Naive B cell (primary cell): ENCODE measurements at places on chromosomes 3 and 15. TPM values are rescaled to one million over a fixed set of nuclear protein-coding genes. Genes with fewer than 3 reads are reported as not detected.

CHRNA7 gene
- polyA plus RNA-seq, result not detected

LEKR1 gene
- polyA plus RNA-seq, result not detected

GRCh38 chr15:98785807-98786621 lies 137.7 kb downstream of the IGF1R start:
- no peak overlapping the region for H3K4me3 ChIP-seq
- H3K36me3 ChIP-seq, result no peaks in the 10 kb centered on the region
- H3K4me1 ChIP-seq, result no peaks in the 10 kb centered on the region
- no peaks in the 10 kb centered on the region for H3K27me3 ChIP-seq
- no peak for DNase-seq

CCDC13 gene
- 0.75 TPM for polyA plus RNA-seq

DNA sequence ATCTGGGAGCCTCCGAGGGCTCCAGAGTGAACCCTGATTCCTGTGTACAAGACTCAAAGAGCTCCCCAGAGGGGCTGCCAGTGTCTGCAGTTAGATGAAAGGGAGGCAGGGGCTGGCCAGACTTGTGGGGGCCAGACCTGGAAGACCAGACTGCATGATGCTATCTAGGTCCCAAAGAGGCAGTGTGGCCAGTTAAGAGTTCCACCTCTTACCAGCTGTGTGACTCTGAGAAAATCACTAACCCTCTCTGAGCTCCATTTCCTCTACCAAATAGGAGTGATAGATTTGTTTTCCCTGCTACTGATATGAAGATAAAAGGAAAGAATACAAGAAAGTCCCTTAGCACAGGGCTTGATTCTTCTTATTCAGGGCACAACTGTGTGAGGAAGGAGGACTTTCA lies 29.0 kb downstream of the ACSBG1 start:
- no peak overlapping the region for H3K27ac ChIP-seq
- H3K4me3 ChIP-seq, result no peak overlapping the region
- no peaks in the 10 kb centered on the region for H3K4me1 ChIP-seq
- no peak for DNase-seq
- H3K27me3 ChIP-seq, result peaks cover 14% of the 10 kb centered on the region

GRCh38 chr3:70042641-70043040 lies 43.1 kb downstream of the SAMMSON start:
- DNase-seq, result no peak
- H3K27me3 ChIP-seq, result peaks cover 10% of the 10 kb centered on the region
- H3K36me3 ChIP-seq, result peaks cover 9% of the 10 kb centered on the region
- H3K4me1 ChIP-seq, result no peaks in the 10 kb centered on the region
- H3K4me3 ChIP-seq, result no peak overlapping the region

DNA sequence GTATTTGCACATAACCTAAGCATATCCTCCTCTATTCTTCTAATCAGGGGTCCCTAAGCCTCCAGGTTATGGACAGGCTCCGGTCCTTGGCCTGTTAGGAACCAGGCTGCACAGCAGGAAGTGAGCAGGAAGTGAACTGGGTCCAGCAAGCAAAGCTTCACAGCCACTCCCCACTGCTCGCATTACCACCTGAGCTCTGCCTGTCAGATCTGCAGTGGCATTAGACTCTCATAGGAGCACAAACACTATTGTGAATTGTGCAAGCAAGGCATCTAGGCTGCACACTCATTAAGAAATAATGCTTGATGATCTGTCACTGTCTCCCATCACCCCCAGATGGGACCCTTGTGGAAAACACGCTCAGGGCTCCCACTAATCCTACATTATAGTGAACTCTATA lies 9.8 kb downstream of the MSL2 start:
- H3K4me3 ChIP-seq, result peak overlapping the region; percentile 74
- no peak for DNase-seq
- no peaks in the 10 kb centered on the region for H3K27me3 ChIP-seq

DTX3L gene
- 28.7 TPM for polyA plus RNA-seq

GRCh38 chr3:66656609-66657008 lies 155.8 kb upstream of the LRIG1 start:
- H3K4me3 ChIP-seq, result no peak overlapping the region
- no peaks in the 10 kb centered on the region for H3K4me1 ChIP-seq
- H3K27ac ChIP-seq, result no peak overlapping the region

DZIP1L gene
- not detected for polyA plus RNA-seq

DNA sequence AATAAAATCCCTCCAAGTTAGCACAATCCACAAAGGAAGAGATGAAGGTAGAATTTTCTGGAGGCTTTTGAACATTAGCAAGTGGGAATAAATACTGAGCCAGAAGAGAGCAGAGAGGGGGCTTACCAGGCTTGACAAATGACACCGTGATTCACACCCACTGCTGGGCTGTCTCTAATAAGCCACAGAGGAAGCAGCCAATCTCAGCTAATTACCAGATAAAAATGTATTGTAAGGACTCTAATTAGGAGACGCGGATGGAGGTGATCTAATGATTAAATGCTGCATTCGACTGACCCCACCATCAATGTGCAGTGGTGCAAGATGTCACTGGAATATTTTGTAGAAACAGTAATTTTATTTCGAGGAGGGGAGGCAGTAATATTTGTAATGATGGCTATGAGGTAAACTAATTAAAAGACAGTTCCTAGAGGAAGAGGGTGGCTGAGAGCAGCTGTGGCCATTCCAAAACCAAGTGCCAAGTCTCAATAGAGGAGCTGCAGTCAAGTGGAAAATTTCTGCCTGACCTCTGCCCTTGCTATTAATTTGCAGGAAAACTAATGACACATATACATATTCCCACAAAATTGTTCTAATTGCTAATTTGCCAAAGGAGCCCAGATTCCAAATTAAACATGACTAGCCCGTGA lies 602.2 kb downstream of the FOXP1 start:
- H3K4me3 ChIP-seq, result no peak overlapping the region
- peaks cover 24% of the 10 kb centered on the region for H3K36me3 ChIP-seq
- peak overlapping the region; percentile 92 for H3K27ac ChIP-seq

- peaks cover 4% of the 10 kb centered on the region for H3K27me3 ChIP-seq
- DNase-seq, result no peak
- H3K27ac ChIP-seq, result no peak overlapping the region
Measured at GRCh38 chr3:156033428-156033827, 87.0 kb upstream of the KCNAB1 start.

DNA sequence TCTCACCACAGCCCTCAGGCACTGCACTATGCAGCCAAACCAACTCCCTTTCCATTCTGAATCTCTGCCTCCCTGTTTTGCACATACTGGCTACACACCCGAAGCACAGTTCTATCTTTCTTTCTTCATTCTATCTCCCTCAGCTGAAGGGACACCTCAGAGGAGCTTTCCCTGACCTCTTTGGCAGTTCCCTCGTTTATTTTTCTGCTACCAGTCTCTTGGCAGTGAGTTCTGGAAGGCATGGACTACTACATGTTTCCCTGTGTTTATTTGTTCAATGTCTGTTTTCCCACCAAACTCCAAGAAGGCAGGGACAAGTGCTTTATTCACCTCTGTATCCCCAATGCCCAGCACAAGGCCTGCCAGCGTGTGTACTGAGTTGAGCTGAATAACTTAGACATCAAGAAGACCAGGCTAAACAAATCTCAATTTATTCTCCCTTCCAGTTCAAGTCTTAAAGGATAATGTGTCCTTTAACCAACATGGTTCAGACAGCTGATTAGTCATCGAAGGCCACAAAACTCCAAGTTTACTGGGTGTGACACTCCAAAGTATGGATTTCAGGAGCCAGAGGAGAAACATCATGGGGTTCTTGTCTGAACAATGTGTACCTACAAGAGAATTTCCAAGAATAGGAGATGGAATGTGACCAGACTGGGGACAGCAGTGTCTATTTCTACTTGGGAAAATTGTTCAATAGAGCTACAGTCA lies 260.1 kb upstream of the CTNNB1 start:
- no peaks in the 10 kb centered on the region for H3K27me3 ChIP-seq
- DNase-seq, result no peak
- H3K4me3 ChIP-seq, result no peak overlapping the region
- no peaks in the 10 kb centered on the region for H3K4me1 ChIP-seq
- no peak overlapping the region for H3K27ac ChIP-seq

SCN11A gene
- polyA plus RNA-seq, result not detected

DNA sequence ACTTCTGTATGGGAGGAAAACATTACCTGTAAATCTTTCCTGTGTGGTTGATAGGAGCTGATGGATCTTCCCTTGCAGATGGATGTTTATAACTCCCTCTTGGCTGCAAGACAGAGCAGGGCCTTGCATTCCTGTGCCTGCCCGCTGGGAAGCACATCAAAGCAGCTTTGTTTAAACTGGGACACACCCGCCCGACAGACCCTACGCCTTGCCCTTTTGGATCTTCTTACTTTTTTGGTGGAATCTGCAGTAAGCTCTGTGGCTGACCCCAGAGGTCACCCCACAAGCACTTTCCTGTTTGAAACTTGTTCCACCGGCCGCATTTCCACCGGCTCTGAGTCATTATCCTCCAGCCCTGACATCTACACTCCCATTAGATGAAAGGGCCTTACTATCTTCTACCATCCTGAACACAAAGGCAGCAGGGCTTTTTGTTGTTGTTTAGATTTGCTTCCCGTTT lies 244.1 kb upstream of the STT3B start:
- H3K4me1 ChIP-seq, result no peaks in the 10 kb centered on the region
- no peaks in the 10 kb centered on the region for H3K36me3 ChIP-seq
- H3K4me3 ChIP-seq, result no peak overlapping the region
- no peak for DNase-seq
- no peaks in the 10 kb centered on the region for H3K27me3 ChIP-seq

GRCh38 chr15:65323071-65323511 lies 18.6 kb downstream of the RNU5B-1 start:
- no peak for DNase-seq
- no peak overlapping the region for H3K27ac ChIP-seq
- no peak overlapping the region for H3K4me3 ChIP-seq
- H3K27me3 ChIP-seq, result peaks cover 17% of the 10 kb centered on the region
- no peaks in the 10 kb centered on the region for H3K36me3 ChIP-seq
- H3K4me1 ChIP-seq, result peaks cover 5% of the 10 kb centered on the region

DNA sequence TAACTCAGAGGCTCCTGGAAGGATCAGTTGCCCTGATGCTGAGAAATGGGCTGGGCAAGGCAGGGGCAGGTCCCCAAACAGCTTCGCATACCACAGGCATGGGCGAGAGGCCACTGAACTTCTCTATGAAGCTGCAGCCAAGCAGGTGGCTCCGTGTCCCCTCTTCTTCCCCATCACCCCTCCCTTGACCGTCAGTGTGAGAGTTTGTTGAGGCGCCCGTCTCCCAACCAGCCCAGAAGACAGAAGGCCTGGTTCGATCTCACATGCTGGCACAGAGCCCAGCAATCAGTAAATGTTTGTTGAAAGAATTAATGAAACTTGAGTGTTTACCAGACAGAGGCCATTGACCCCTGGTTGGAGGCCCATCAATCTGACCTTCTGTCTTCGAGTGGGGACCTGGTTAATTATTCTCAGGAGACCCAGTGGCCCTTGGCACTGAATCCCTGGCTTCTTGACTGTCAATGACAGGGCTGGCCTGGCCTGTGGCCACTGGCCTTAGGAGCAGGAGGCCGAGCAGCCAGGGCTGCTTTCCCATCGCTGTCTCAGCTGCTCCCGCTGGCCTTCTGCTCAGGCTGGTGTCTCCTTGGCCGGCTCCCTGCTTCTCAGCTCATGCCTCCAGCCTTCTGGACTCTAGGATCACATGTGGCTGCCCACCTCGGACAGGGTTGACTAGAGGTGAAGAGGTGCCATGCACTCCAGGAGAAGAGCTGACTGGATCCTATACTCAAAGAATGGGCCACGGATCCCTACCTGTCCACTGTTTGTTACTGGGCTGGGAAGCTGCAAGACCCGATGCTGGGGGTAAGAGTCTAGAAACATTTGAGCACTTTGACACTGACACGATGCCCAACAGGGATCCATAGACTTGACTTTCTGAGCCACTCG lies 113.4 kb downstream of the ASB7 start:
- H3K4me1 ChIP-seq, result peaks cover 4% of the 10 kb centered on the region
- no peaks in the 10 kb centered on the region for H3K36me3 ChIP-seq
- peaks cover 27% of the 10 kb centered on the region for H3K27me3 ChIP-seq
- DNase-seq, result no peak
- H3K27ac ChIP-seq, result no peak overlapping the region
- H3K4me3 ChIP-seq, result no peak overlapping the region

GRCh38 chr3:141051443-141052200 lies 475 bp downstream of the SPSB4 start:
- H3K27me3 ChIP-seq, result peaks cover 80% of the 10 kb centered on the region
- H3K4me3 ChIP-seq, result peak overlapping the region; percentile 47
- no peak for DNase-seq
- H3K36me3 ChIP-seq, result no peaks in the 10 kb centered on the region
- no peak overlapping the region for H3K27ac ChIP-seq
- H3K4me1 ChIP-seq, result peaks cover 5% of the 10 kb centered on the region

- H3K27ac ChIP-seq, result peak overlapping the region; percentile 91
- no peaks in the 10 kb centered on the region for H3K27me3 ChIP-seq
- H3K4me3 ChIP-seq, result peak overlapping the region; percentile 95
- H3K36me3 ChIP-seq, result no peaks in the 10 kb centered on the region
- peaks cover 9% of the 10 kb centered on the region for H3K4me1 ChIP-seq
Measured at GRCh38 chr15:67520321-67521028, 456 bp upstream of the C15orf61 start.

GRCh38 chr3:57694146-57694545 lies 1.3 kb upstream of the DENND6A start:
- no peaks in the 10 kb centered on the region for H3K36me3 ChIP-seq
- no peaks in the 10 kb centered on the region for H3K27me3 ChIP-seq
- peaks cover 17% of the 10 kb centered on the region for H3K4me1 ChIP-seq
- H3K4me3 ChIP-seq, result peak overlapping the region; percentile 96

CYP1A1 gene
- polyA plus RNA-seq, result not detected

DNA sequence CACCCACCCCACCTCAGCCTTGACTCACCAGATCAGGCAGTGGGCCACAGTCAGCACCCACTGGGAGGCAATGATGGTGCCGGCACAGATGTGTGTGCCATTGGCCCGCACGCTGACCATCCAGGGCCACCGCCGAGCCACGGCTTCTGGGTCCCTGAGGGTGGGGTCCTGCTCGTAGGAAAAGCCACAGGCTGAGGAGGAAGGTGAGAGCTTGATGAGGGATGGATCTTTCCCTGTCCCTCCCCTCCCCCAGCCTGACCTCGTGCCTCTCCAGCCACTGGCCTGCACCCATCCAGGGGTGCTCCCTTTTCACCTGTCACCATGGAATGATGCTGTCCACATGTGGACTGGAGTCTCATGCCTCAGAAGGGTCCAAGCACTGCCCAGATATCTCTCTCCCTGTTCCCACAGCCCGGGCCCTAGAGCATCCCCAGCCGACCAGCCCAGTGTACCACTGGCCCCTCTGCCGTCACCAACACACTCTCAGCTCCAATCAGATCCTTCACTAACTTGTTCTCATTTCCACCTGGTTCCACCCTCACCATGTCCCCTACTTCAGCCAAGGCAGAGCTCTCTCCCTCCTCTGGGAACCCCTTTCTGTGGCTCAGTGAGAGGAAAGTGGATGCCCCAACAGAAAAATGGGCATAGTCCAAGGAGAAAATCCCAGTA lies 2.0 kb downstream of the PRSS50 start:
- H3K4me3 ChIP-seq, result no peak overlapping the region
- H3K27ac ChIP-seq, result no peak overlapping the region
- DNase-seq, result no peak
- peaks cover 23% of the 10 kb centered on the region for H3K27me3 ChIP-seq
- no peaks in the 10 kb centered on the region for H3K36me3 ChIP-seq

PTH1R gene
- polyA plus RNA-seq, result not detected

GRCh38 chr3:129549805-129550204 lies 6.8 kb downstream of the H1-8 start:
- no peaks in the 10 kb centered on the region for H3K27me3 ChIP-seq
- no peaks in the 10 kb centered on the region for H3K36me3 ChIP-seq
- H3K4me1 ChIP-seq, result peaks cover 5% of the 10 kb centered on the region
- no peak overlapping the region for H3K4me3 ChIP-seq
- DNase-seq, result no peak
- no peak overlapping the region for H3K27ac ChIP-seq
